ENCODE measurements at places on chromosomes 16 and 17.
A peak's percentile ranks its signal among the peaks of the same experiment; 100 is the strongest.

GRCh38 chr17:50266384-50267073 is 7.7 kb upstream of the TMEM92 start:
- DNase-seq: no peak

DNA sequence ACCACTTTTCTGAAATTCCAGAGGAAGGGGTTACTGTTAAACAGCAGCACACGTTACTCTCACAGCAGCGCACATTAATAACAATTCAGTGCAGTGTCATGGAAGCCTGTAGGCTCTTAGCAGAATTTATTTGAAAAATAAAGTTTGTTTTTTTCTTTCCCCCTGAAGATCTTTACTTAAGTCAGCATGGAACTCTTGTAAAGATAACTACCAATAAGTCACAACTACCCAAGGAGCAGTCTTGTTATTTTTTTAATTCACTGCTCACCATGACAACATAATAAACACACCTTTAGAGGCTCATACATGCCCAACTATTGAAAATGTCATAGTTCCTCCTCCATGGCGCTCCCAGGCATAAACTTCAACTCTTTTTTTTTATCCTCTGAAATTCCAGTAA is 31.8 kb upstream of the PSMD7 start:
- DNase-seq: no peak

DNA sequence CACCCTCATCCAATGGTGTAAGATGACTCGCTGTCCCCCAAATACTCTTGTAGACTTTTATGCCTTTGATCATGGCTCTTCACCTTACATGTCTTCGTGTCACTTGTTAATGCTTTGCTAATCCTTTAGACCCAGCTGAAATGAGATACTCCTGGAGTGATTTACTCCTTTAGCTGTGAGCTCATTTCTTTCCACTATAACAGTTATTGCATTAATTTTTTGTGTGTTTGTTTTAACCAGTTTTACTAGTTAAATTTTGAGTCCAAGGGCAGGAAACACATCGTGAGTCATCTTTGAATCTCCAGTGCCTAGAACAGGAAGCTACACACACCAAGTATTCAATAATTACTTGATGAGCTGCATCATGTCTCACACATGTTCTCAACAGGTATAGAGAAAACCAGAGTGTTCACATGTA is 6.5 kb upstream of the CTCF start:
- no peak for DNase-seq

DNA sequence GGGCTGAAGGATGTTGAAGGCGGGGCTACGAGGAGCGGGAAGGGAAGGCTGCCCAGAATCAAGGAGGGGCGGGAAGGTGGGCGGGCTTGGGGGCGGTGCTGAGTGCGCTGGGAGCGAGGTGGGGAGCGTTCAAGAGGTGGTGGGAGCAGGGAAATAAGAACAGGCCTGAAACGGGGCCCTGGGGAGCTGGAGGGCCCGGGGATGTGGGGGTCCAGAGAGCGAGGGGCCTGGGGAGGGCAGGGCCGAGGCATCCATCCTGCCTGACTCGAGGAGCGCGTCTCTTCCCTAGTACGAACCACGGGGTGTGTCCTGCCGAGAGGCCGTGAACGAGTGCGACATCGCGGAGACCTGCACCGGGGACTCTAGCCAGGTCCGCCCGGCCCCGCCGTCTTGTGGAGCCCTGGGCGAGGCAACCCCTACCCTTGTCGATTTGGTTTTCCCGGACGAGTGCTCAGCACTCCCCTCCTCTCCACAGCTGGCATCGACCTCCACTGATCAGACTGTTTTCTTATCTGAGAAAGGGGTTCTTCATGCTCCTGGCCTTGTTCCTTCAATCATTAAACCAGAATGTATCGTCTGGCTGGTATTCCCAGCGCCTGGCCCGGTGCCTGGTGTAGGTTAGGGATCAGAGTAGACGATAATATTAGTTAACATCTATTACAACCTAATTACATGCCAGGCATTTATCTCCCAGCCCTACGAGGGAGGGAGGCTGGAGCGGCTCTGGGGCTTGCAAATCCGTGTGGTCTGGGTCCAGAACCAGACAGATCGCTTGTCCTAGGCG is 17.2 kb downstream of the ADAM11 start:
- no peak for DNase-seq

- DNase-seq: no peak
Measured at GRCh38 chr16:706189-707061, 824 bp upstream of the FBXL16 start.

GRCh38 chr17:30249460-30249859 is 14.0 kb upstream of the SLC6A4 start:
- no peak for DNase-seq

DNA sequence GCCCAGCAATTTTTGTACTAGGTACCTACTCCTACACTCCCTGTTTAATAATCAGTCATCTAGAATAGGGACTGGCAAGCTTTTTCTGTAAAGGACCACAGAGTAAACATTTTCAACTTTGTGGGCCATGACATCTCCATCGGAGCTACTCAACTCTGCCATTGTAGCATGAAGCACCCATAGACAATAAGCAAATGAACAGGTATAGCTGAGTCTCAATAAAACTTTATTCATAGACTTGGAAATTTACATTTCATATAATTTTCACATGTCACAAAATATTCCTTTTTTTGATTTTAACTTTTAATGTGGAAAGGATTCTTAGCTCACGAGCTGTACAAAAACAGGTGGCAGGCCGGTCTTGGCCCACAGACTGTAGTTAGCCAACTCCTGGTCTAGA is 345.8 kb downstream of the SOX9 start:
- DNase-seq: no peak

DNA sequence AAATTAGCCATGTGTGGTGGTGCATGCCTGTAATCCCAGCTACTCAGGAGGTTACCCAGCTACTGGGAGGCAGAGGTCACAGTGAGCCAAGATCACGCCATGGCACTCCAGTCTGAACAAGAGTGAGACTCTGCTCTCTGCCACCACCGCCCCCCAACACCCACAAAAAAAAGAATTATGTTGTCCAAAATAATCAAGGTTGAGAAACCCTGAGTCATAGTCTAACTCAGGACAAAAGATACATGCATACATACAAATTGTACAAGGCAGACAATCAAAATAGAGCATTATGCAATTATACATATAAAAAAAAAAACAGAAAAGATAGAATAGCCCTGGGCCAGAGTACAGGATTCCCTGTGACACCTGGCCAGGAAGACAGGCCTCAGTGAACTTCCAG is 6.6 kb upstream of the KPNB1 start:
- DNase-seq: no peak

GRCh38 chr16:8806272-8806983 is 8.8 kb downstream of the PMM2 start:
- DNase-seq: no peak

GRCh38 chr16:57999366-57999970 is 1.0 kb downstream of the ZNF319 start:
- no peak for DNase-seq

- no peak for DNase-seq
Measured at GRCh38 chr16:2152695-2153506, 2.7 kb upstream of the TRAF7 start.

DNA sequence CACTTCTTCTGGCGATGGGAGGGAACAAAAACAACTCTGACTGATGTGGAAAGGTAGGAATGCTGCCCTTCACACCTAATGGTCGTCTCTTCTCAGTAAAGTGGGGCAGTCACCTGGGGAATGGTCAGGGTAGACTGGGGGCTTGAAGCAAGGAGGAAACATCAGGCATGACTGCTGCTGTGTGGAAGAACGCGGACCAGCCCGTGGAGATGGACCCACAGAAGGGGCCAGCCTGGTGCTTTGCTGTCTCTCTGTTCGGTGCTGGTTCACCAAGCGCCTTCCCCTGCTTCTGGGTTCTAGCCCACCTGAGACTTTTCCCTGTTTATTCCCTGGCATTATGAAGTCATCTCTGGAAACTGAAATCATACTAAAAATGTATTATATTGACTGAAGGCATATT is 96.2 kb upstream of the DNAH17 start:
- no peak for DNase-seq

- DNase-seq: no peak
Measured at GRCh38 chr17:43529947-43530287, 16.2 kb downstream of the ETV4 start.

- no peak for DNase-seq
Measured at GRCh38 chr16:54326266-54326662, 39.7 kb upstream of the IRX3 start.

DNA sequence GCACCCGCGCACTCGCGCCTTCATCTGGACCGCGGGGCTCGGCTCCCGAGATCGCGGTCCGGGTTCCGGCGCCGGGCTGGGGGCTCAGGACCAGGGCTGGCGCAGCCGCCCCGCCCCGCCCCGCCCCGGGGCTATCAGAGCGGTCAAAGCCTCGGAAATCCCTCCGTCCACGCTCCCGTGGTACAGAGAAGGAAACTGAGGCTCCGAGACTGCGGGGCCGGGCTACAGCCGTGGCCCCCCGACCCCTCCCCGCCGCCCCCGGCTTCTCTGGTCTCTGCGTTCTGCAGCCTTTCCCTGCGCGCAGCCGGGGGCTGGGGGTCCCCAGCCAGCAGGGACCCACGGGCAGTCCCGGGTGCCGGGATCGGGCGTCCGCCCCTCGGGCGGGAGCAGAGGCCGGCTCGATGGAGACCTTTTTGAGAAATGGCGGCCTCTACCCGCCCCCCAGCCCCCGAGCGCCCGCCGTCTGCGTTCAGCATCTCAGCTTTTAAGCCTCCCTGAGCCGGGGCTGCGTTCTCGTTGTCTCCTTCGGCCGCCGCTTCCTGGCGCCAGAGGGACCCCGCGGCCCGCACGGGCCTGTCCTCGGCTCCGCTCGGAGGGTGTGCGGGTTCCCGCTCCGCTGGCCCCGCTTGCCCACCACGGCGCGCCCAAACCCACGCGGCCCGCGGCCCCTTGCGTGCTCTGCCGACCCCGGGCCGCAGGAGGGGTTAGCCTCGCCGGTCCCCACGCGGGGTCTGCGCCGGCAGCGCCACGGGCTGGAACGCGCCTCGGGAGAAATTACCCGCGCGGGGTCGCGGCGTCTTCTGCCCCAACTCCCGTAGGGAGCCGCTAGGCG is 1.5 kb upstream of the NPTX1 start:
- DNase-seq: peak; percentile 67

DNA sequence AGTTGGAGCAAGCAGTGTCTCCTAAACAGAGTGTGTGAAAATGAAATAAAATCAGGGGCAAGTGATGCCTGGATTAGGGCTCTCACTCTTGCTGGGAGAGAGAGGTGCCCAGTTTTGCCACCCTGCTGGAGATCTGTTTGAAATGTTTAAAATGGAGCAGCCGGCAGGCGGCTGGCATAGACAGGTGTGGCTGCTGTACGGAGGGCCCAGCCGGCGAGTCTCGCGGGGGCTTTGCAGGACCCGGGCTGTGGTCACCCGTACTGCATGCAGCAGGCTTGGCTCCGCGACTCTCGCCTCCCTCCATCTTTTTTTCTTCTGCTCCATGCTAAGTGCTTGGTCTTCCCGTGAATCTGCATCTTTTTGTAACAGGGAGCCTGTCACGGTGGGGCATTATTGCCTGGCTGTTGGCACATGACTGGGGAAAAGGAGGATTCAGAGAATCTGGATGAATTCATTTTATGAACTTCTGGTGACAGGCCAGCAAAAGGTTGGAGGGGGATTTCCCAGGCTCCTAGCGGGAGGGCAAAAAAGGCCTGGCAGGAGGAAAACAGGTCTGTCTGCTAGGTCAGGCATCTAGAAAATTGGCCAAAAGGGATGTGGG is 1.8 kb downstream of the ZNRF1 start:
- no peak for DNase-seq

GRCh38 chr16:9362050-9362449 is 270.6 kb downstream of the HAPSTR1 start:
- no peak for DNase-seq

DNA sequence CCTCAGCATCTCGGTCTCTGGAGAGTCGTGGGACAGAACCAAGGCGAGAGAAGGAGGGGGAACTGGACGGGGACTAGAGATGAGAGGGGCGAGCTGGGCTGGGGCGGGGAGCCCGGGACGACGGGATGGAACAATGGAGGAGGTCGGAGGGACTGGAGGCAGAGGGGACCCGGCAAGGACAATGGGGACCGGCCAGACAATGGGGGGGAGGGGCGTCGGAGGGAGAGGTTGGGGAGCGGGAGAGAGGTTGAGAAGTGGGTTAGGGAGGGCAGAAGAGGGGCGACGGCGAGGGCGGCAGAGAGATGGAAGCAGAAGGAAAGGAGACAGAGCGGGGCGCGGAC is 719 bp downstream of the NGFR start:
- no peak for DNase-seq

- no peak for DNase-seq
Measured at GRCh38 chr17:46039592-46040186, 40.6 kb downstream of the STH start.

All from endothelial cell (in vitro differentiated cells).